ENCODE measurements at places on chromosomes 1 and 21.

DNA sequence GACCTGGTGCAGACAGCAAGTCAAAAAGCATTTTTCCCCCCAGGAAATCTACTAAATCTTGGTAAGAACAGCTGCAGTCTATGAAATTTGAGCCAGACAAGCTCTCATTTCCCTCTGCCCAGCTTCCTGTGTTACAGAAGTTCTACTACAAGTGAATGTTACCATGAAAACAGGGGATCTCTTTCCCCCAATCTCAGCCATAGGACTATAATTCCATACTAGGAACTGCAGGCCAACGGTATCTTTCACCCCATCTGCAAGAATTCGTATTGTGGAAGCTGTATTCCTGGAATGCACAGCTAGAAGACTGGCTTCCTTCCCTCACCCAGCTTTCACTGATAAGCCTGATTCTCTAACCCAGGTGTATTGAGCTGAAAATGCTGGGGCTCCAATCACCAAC is 1655.4 kb downstream of the BRINP3 start:
- no peak for DNase-seq

GRCh38 chr1:64834734-64835133 is 89.9 kb downstream of the RAVER2 start:
- no peak for DNase-seq

DNA sequence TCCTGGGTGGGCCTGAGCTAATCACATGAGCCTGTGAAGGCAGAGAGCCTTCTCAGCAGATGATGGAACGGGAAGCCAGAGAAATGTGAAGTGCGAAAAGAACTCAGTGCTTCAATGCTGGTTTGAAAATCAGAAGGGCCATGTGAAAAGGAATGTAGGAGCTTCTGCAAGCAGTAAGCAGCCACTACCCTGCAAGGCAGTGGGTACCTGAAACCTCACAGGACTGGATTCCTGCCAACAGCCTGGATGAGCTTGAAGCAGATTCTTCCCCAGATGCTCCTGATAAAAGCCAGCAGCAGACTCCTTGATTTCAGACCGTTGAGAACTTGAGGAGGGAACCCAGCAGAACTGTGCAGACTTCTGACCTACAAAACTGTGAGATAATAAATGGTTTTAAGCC is 158.6 kb downstream of the SYT2 start:
- DNase-seq, result no peak

GRCh38 chr1:21624571-21625389 is 44.4 kb downstream of the RAP1GAP start:
- DNase-seq, result peak; percentile 9

GRCh38 chr1:57188168-57188567 is 222.4 kb upstream of the C8B start:
- DNase-seq, result no peak
